GM12891 (cell line): ENCODE measurements at places on chromosomes 2 and 18.

GRCh38 chr2:26620031-26620605 lies 21.0 kb downstream of the CIB4 start:
- no peak for DNase-seq

DNA sequence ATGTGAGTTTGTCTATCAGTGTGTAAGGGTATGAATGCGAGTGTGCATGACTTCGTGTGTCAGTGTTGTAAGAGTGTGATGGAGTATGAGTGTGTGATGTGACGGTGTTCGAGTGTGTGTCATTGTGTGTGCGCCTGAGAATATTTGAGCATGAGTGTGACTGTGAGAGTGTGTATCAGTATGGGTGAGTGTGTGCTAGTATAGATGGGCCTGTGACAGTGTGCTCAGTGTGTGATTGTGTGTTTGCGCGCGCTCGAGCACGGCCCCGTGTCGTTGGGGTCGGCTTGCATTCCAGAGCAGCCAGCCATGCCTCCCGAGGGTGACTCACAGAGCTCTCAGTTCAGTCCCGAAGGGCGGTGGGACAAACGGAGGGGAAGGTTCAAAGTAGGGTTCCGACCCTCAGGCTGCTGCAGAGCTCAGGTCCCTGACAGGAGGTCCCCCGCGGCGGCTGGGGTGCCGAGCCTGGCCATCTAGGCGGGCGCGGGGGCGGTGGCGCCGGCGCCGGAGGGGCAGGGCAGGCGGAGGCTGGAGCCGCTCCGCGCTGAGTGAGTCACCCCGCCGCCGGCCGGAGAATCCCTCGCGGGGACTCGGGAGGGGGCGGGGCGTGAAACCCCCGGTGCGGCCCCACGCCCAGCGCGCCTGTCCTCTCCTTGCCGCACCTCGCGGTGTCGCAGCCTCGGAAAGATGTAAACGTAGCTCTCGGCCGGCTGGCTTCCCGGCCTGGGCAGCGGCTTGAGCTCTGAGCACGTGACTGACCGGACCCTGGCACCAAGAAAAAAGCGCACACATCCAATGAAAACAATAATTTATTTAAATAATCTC lies 3.8 kb downstream of the DLX2 start:
- DNase-seq: no peak

GRCh38 chr2:161172901-161173540 lies 12.8 kb downstream of the TANK start:
- DNase-seq: no peak

DNA sequence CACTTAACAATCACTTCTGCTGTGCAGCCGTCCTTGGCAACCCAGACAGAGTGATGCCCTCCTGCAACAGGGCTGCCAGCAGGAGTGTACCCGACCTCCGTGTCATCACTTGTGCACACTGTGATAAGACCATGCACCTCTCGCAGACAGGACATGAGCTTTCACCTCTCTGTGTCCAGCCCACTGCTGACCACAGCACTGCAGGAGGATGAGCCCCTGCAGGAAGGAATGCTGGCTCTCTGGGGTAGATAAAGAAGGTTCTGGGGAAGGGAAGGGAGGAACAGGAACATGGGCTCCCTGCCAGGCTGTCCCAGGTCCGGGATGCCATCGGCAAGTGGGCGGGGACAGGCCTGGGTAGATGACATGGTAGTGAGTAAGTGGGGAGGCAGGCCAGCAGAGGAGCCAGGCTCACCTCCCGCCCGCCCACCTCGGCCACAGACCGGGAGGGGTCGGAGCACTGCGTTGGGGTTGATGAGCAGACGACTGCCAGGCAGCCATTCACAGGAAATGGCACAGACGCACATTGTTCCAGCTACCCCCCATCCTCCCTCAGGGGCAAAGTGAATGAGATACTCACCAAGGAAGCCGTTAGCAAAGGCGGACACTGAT lies 18.6 kb upstream of the COL6A3 start:
- no peak for DNase-seq
